Naive thymus-derived CD8-positive, alpha-beta T cell (primary cell): ENCODE measurements at places on chromosomes 7 and 10. TPM values are rescaled to one million over a fixed set of nuclear protein-coding genes. Genes with fewer than 3 reads are reported as not detected.

The NFE2L3 gene
- 3.6 TPM for total RNA-seq

The PRSS37 gene
- not detected for total RNA-seq

The PDK4 gene
- total RNA-seq: 2.2 TPM

The SPDYE1 gene
- not detected for total RNA-seq

The SMKR1 gene
- total RNA-seq: 3.8 TPM

The ARHGAP22 gene
- total RNA-seq: 0.88 TPM

The IL2RA gene
- total RNA-seq: 1.0 TPM

The PILRA gene
- 10.6 TPM for total RNA-seq

The CLCN1 gene
- not detected for total RNA-seq

The ANXA8 gene
- total RNA-seq: not detected

The NPC1L1 gene
- total RNA-seq: 0.16 TPM

DNA sequence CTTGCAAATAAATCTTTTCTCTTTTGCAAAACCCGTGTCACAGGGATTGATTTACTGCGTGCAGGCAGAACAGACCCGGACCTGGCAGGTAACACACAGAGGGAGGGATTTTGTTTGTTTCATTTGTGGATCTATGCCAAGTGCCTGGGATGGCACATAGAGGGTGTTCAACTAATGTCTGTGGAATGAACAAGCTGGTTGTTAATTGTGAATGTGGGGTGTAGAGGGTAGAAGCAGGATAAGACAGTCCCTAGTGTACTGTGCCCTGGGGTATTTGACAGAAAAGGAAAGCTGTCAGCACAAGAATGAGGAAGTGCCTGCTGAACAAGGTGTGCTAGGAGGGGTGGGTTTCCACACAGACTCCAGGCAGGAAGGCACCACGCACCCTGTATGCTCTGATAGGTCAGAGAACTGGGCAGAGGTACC lies 331.8 kb downstream of the CALN1 start:
- DNase-seq: no peak

GRCh38 chr7:42235741-42236161 lies 1.3 kb downstream of the GLI3 start:
- DNase-seq: no peak

GRCh38 chr10:13892001-13892491 lies 305.3 kb downstream of the PRPF18 start:
- DNase-seq: no peak

DNA sequence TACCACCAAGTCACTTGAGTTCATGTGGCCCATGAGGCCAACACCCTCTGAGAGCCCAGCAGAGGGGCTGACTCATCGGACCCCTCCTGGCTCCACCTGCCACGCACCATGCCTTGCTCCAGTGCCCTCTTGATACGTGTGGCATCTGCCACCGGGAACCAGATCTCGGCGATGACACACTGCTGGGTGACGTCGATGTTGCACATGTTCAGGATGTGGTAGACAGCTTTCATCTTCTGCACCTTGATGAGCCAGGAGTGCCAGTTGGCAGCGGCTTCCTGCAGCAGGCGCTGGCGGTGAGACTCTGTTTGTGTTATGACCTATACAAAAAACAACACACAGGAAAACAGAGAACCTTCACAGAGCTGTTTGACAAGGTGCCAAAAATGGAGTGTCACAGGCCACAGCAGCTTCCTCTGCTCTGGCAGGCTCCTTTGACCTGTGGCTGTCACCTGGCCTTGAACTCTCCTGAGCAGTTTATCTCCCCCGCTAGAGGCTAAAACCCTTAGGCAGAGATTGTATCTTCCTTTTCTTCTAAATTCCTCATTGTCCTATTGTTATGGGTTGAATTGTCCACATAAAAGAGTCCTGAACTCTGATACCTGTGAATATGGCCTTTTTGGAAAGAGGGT lies 45.2 kb upstream of the TMEM213 start:
- DNase-seq: peak; percentile 98

- DNase-seq: no peak
Measured at GRCh38 chr7:73983437-73984164, 44.4 kb upstream of the ELN start.

GRCh38 chr7:106421181-106421762 lies 136.5 kb upstream of the NAMPT start:
- no peak for DNase-seq

DNA sequence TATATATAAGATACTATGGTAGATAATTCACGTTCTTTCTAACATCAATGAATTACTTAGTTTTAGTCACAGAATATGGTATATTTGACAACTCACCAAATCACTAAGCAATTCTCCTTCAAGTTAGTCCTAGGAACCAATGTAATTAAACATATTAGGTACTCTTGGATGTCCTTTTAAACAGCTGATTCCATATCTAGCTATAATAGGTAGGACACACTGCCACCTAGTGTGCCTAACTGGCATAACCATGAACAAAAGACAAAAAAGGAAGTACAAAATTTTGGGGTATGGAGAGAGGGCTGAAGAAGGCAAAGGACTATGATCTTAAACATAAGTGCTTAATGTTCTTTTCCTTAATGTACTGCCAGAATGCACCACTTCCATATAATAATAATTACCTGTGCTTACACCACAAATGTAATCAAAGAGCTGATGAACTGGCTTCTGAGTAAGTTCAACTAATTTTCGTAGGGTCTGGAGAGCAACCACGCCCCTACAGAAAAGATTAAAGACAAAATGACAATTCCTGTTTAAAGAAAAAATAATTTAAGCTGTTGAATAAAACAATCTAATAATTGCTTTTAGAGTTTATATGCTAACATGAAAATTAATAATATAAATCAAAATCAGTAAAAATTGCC lies 28.7 kb downstream of the PNPLA8 start:
- DNase-seq: peak; percentile 48

DNA sequence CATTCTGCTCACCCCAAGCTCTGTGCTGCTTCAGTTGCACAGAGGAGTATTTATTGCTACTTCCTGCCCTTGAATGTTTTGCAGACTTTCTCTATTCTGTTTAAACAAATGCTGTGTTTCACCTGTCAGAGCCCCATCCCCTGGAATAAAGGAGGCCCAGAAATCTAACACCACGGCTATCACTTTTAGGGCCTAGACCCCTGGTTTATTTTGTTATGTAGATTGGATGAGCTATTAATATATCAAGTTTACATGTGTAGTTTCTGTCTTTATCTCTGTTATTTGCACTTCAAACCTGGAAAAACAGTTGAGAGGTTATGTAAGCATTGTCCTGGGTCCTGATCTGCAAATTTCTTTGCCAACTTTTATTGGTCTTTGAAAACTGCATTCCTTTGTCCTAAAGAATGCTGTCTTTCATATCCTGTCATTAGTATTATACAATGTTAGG lies 630.1 kb downstream of the PARD3 start:
- DNase-seq: no peak

GRCh38 chr10:69662901-69663300 lies 32.9 kb downstream of the FAM241B start:
- no peak for DNase-seq

DNA sequence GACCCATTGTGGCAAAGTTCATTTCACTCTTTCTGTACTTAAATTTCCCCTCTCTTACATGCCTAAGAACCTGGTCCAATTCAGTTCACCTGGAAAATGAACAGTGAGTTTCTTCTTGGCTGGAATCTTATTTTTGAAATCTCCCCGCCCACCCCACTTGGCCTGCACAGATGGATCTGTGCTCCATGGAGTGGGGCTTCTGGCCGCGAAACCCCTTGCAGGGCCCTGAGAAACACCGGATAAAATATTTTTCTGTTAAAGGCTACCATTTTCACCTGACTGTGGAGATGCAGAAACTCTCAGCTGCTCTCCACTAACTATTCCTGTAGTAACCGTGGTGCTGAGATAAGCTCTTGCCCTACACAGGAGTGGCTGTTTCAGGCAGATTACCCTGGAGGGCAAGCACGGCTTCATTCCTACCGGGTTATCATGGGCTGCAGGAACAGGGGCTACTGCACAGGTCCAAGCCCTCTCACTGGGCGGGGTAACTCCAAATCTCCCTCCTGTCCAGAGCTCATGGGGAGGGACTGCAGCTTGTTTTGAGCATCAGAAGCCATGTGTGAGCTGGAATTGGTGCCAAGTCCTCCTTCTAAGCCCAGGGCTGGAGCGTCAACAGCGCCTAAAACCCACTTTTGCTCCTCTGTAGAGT lies 118.9 kb downstream of the PRPF18 start:
- DNase-seq: no peak

DNA sequence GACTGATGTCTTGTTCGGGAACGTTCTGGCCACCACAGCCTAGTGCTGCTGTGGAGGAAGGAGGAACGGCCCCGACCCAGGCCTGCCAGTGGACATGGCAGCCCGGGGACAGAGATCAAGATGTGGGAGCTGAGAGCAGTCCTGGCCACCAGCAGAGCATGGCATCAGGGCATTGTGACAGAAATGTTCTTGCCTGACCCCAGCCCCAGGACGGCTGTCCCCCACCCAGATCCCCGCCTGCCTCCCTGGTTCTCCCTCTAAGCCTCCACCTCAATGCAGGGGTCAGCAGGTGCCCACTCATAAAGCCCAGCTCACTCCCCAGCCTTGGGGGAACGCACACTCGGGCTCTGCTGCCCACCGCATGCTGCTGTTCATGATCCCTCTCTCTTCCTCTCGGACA lies 42.9 kb upstream of the HSPA12A start:
- DNase-seq: no peak

GRCh38 chr10:123790132-123790885 lies 101.3 kb downstream of the CPXM2 start:
- DNase-seq: no peak

DNA sequence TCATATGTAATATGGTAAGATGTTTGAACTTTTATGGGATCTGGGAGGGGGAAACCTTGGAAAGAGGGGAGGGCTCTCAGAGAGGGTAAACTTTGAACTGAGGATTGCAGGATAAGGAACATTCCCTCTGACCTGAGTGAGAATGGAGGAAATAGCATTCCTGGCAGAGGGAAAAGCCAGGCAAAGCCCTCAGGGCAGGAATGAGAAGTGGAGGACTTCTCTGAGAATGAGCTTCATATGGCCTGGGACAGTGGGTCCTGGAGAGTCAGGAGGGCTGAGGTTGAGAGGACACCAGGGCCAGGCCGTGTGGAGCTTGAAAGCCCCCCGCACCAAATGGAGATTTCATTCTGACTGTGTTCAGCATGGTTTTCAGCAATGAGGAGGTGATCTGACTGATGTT lies 34.2 kb downstream of the NPVF start:
- no peak for DNase-seq

DNA sequence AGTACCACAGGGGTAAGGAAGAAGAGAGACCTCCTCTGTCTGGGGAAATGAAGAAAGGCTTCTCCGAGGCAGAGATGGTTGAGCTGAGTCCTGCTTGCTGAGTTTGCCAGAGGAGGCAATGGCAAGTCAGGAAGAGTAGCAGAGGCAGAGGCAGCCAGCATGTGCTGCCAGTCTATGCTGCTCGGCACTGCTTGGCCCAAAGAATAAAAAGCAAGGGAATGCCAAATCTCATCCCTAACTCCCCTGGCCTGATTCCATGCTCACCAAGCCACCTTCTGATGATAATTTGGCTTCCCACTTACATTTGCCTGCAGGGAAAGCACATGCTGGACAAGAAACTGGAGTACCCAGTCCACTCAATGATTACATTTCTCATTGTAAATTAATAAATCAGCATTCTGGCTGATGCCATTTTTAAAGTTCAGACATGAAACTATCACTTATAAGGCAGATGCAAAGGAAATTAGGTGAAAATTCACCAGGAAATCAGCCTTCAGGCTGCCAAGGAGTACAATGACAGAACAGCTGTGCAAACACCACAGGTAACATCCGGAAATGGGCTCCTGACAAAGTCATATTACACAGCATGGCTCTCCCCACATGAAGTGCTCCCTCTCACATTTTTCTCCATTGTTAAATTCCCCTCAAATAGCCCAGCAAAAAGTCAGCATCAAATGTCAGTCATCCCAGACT lies 245.9 kb downstream of the MTERF1 start:
- no peak for DNase-seq

DNA sequence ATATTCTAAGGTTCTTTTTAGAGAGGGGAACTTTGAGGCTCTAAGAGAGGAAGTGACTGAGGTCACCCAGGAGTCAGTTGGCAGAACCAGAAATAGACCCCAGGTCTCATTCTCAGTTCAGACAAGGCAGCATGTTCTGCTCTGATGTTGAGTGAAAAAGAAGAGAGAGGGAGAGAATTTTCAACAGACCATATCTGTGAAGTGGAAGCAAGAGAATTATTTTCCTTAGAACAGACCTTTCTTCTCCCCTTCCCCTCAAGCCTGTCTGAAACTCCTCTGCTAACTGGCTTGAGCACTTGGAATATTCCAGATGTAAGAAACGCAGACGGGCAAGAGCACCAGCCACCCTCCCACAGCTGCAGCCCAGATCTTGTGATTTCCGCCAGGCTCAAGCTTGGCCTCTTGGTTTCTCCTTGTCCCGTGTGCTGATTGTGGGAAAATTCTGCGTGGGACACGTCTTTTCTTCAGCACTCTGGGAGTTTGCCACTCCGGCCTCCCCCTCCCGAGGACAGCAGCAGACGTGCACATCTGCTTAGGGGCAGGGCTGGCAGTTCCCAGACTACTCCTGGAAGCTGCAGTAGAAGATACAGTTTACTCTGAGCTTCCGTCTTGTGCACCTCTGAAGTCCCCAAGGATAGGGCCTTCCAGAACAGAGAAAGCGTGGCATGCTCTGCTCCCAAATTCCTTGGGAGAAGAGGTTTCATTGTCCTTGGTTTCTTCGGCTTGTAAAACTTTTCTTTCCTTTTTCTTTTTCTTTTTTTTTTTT lies 22.7 kb upstream of the IKZF1 start:
- DNase-seq: no peak

DNA sequence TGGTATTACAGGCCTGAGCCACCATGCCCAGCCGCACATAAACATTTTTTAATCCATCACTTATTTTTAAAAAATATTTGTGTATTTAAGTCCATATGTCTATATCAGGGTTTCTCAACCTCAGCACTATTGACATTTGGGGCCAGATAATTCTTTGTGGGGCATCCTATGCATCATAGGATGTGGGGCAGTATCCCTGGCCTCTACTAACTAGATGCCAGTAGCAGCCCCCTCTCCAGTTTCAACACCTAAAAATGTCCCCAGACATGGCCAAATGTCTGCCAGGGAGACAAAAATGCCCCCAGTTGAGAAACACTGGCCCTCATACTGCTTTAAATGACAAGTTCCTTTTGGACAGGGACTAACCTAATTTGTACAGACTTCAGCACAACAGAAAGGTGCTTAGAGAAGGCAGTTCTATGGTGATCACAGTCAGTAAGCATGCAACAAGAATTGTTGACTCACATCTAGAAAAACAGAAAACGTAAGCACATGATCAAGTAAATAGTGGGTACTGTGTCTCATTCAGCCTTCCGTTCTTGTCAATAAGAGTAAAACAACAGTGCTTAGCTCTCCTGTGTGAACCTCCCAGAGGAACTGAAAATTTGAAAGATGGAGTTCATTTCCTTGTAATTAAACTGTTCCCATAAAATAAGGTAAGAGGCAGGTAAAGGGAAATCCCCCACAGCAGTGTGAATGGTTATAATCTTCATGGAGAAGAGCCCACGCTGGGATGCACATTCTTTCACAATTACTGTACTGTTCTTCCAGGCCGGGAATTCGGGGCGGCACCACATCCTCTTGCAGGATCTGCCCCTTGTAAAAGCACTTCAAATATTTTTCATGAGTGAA lies 17.3 kb upstream of the ADRB1 start:
- no peak for DNase-seq
